ENCODE measurements at places on chromosomes 1 and 21.

GRCh38 chr1:201739080-201739479 lies 89.9 kb upstream of the IPO9 start:
- no peak for DNase-seq

- no peak for DNase-seq
These were observed 166.6 kb downstream of the ZC3H11B start for GRCh38 chr1:219446288-219446687.

DNA sequence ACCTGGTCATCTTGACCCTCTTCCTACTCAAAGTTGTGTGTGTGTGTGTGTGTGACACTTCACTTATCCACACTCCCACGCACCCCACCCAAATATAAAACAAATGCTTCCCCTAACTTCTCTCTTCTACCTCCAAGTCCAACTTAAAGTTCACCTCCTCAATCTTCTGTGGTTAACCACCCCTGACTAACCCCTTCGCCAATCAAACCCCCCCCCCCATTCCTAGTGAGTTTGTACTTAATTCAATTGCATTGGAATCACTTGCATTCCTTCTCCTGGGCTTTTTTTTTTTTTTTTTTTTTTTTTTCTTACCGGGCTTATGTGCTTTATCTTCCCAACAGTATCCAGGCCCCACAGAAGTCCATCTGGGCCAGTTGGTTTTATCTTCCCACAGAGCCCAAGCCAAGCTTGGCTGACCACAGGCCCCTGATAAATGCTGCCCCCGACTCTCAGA lies 78.4 kb downstream of the CD58 start:
- no peak for DNase-seq

- DNase-seq = no peak
These were observed 597.9 kb upstream of the ADAMTS5 start for GRCh38 chr21:27564684-27565301.

DNA sequence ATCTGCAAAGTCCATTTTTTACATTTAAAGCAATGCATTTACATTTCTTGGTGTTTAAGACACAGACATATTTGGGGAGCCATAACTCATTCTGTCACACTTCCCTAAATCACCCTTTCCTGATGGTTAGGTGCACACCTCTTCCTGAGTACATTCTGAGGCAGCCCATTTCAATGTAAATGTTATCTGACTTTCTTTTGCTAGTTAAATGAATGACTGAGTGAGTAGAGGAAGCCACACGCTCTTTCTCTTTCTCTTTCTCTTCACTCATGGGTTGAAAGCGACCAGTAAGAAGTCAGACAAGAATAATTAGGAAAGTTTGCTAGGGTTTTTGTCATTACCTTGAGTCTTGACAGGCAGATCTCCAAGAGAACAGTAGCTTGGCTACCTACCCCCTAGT lies 143.1 kb downstream of the S1PR1 start:
- DNase-seq = no peak

DNA sequence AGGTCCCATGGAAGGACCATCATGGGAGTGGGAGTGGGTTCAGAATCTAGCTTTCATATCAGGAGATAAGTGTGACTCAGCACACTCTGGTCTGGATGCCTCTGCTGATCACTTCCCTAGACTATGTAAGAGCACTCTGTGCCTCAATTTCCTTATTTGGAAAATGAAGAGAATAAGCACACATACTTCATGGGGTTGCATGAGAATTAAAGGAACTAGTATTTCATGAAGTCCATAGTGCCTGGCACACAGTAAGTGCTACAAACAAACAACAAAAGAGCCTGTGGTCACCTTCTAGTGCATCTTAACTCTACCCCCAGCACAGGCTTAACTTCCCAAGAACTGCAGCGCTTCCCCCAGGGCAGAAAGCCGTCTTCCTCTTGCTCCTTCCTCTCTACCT lies 9.6 kb upstream of the IL20 start:
- no peak for DNase-seq

DNA sequence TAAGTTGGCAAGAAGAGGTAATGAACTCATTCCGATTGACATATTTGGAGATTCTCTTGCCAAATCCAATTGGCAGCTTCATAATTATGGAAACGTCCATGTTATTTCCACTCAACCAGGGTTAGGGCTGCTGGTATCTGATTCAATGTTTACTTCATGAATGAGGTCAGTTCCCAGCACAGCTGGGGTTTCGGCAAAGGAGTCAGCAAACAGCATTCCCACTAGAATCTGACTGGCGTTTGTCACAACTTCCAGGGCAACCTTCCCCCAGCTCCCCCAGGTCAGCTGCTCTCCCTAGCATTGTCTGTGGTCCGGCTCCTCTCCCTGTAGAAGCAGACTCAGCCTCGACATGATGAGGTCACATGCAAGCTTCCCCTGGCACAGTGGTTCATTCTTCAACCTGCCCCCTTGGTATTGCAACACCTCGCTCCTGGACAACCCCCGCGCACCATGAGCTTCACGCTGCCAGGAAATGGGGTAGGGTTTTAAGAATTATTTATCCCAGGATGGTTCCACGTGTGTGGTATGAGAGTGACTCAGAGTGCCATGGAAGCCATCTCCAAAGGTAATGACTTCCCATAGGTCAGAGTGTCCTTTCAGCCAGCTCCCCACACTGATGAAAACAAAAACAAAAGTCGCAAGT lies 100.7 kb upstream of the SLC25A33 start:
- no peak for DNase-seq

All from activated CD4-positive, alpha-beta T cell treated with anti-CD3 and anti-CD28 coated beads, Interleukin-2, amount 50 U/mL, for 24 hours (primary cell).